ENCODE measurements at places on chromosomes 7 and 10.

DNA sequence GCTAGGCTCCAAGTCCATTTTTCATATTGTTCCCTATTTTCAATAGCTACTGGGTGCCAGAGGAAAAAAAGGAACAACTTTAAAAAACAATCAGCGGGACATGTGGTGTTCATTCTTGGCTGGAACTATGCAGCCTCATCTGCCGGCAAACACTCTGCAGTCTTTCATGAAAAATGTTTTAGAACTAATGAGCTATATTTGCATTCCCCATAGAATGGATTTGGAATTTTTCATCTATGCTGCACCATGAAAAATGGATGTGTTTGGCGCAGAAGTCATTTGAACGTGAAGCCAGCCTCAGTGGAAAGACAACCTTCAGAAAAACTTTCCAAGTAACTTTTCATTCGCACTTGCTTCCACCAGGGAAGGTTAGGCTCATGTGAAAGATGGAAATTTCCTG is 270.5 kb downstream of the SKAP2 start:
- no peak for DNase-seq

- no peak for DNase-seq
Measured at GRCh38 chr10:91590142-91590903, 42.5 kb downstream of the PPP1R3C start.

DNA sequence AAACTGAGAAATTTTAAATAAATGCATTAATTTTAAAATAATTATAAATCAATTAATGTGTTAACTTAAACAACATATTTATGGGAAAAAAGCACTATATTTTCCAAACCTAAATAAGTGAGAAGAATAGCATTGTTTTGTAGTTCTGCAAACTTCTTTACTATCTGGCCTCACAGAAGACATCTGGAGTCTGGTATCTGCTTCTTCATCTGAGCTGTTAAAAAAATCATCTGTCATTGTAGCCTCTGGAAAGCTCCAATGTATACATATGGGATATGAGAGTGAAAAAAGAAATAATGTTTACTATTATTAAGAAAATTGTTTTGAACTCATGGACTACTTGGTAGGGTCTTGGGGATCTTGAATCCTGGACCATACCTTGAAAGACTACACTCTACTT is 32.2 kb downstream of the CTTNBP2 start:
- no peak for DNase-seq

- no peak for DNase-seq
Measured at GRCh38 chr10:74415146-74415839, 264.3 kb downstream of the ADK start.

- no peak for DNase-seq
Measured at GRCh38 chr7:20241194-20241910, 24.2 kb upstream of the MACC1 start.

GRCh38 chr10:64369885-64370773 is 848.9 kb downstream of the REEP3 start:
- no peak for DNase-seq

DNA sequence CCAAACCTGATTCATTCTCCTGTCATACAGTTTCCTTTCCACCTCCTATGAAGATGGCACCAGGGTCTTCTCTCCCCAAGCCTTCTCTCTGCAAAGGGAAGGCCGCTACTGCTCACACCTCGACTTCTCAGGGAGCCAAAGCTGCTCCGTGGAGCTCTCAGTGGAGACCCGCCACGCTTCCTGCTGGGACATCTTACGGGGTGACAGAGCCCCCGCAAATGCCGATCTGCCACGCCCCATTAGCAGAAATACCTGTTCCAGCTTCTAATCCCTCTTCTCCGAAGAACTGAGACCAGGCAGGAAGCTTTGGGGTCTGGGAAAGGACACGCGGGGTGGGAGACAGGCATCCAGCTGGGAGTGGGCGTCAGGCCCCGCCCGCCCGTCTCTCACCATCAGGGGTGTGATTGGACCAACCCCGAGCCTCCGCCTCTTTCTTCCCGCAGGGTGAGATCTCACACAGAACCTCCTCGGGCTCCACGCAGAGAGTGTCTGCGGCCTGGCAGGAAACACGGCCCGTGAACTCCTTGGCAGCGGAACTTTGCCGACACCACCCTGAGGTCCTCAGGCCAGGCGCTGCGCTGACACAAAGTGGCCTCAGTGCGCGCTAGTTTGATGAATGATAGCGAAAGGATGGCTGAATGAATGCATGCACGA is 12.0 kb upstream of the CALML5 start:
- DNase-seq = no peak

- DNase-seq = no peak
Measured at GRCh38 chr10:132572545-132572937, 35.0 kb downstream of the INPP5A start.

DNA sequence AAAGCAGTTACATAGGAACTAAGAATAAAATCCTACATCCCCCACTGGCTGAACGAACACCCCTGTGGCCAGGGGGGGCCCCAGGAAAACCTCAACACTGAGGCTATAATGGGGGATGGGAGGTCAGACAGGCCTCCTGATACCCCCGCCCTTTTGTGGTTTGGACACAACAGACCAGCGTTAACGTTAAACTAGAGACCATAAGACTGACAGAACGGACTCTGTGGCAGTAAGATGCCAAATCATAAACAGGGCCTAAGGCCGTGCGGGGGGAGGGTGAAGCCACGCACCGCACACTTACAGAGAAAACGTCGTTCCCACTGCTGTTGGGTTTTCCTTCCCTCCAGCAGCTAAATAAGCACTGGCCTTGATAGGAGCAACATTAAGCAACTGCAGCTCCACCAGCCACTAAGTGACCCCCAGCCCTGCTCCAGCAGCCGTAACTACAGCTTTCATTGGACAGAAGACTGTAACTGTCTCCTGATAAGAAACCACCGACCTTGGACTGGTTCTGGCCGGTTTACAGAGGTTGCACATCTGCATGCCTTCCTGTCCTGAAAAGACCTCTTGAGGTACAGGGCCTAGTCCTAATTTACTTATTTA is 3.4 kb upstream of the PPP2R2D start:
- DNase-seq = no peak

- DNase-seq = no peak
Measured at GRCh38 chr7:52257890-52258289, 777.5 kb upstream of the POM121L12 start.

DNA sequence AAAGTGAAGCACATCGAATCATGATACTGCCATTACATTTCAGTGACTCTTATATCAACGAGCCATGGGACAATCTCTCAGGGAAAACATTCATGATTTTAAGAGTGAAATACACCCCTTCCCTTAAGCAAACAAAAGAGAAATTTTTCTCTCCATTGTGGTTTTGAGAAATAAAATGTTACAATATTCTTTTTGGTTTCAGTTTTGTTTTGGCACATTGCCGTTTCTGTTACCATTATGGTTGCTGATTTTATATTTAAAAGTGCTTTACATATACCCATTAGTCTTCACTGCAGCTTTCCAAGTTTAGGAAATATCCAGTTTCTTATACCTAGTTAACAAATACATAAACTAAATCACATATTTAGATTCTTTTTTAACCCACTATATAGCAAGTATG is 126.8 kb upstream of the SEM1 start:
- no peak for DNase-seq

DNA sequence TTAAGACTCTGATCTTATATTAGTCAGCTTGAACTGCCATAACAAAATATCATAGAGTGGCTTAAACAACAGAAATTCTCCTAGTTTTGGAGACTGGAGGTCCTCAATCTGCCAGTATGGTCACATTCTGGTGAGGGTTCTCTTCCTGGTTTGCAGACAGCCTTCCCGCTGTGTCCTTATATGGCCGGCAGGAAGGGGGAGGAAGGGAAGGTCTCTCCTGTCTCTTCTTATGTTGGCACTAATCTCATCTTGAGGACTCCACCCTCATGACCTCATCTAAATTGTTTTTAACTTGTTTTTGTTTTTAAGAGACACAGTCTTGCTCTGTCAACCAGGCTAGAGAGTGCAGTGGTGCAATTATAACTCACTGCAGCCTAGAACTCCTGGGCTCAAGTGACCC is 53.1 kb downstream of the VPS41 start:
- DNase-seq = no peak

DNA sequence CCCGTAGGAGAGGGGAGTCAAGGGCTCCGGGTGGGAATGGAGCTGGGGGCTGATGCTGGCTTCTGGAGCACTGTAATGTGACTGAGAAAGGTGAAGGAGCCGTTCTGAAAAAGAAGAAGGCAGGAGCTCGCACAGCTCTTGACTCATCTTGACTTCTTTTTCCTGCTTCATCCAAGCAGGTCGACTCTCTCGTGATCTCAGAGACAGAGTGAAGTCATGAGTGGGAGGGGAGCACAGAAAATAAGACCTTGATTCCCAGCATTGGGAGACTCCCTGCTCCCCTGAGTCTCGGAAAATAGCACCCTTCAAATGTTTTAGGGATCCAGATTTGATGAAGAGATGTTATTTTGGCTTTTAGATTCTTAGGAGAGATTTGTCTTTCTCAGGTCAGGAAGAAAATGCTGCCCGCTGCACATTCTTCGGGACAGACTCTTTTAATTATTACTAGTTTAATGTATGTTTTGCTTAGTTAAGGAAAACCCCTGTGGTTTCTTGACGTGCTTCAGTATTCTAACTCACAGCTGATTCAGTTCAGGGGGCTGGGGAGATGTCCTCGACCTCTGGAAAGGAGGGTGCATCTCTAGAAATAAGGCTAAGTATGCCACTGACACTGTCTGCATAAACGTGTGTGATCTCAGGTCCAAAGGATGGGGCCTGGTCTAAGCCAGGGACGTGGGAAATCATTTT is 34.1 kb downstream of the EGFR start:
- DNase-seq = no peak

DNA sequence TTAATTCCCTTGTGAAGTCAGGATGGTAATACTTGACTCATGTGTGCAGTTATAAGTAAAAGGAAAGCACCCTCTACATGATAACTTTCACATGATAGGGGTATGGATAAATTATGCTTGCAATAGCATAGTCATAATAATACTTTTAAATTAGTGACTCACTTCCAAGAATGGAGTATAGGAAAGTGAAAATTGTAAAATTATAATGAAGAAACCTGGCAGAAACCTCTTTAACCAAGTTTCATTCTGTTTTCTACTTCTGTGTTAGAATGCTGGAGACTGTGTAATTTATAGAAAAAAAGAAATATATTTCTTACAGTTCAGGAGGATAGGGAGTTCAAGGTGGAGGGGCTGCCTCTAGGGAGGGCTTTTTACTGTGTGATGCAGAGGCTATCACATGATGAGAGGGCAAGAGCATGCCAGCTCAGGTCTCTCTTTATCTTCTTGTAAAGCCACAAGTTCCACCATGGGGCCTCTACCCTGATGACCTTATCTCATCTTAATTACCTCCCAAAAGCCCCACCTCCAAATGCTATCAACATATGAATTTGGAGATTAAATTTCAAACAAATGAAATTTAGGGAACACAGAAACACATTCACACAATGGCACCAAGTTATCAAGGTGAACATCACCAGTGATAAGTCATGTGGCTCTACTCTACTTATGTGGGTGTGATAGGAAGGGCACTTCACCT is 43.2 kb downstream of the HDAC9 start:
- peak; percentile 42 for DNase-seq

DNA sequence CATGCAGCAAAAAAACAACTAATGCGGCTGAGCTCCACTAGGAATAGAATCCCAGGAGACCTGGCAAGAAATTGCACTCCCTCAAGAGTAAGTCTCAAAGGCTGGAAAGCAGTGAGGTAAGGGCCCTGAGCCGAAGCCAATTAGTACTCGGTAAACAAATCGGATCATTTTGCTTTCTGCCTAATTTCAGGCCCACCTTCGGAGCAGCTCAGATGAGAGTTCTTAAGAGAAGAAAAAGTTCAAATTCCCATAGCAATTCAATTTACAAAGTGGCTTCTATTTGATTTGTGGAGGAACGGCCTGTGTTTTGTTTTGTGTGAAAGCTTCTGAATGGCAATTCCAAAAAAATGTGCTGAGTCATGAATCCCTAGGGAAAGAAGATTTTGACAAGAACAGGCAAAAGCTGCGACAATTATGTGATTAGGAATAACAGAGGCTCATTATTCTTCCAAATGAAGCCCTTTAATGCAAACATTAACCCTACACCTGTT is 60.9 kb downstream of the SLC16A9 start:
- DNase-seq = no peak

DNA sequence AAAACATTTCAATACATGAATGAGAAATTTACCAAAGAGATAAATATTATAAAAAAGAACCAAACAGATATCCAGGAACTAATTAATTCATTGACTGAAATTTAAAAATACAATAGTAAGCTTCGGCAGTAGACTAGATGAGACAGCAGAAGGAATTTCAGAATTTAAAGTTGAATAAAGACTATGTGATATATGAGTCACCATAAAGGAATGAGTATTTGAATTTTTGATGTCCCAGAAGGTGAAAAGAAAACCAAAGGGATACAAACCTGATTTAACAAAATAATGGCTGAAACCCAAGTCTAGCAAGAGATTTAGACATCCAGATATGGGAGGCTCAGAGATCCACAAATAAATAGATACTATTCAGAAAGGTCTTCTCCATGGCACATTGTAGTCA is 623.9 kb upstream of the FOXK1 start:
- DNase-seq = no peak

GRCh38 chr10:115710136-115710535 is 562.9 kb downstream of the GFRA1 start:
- DNase-seq = no peak

DNA sequence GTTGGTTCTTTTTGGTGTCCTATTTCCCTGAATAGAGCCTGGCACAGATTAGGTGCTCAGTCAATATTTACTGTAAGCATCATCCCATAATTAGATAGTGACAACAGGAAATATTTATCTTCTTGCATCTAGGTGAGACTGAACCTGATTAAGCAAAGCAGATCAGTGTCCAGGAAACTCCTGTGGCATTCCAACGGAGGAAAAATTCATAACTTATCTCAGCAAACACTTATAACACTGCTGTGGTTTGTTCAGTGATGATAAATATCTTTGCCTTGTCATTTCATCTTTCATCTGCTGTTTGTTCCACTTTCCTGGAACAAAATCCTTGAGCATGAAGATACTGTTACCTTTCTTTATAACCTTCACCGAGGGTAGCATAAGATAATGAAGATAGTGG is 1160.3 kb upstream of the AUTS2 start:
- no peak for DNase-seq

GRCh38 chr10:124106241-124106879 is 13.0 kb upstream of the CHST15 start:
- DNase-seq = no peak

DNA sequence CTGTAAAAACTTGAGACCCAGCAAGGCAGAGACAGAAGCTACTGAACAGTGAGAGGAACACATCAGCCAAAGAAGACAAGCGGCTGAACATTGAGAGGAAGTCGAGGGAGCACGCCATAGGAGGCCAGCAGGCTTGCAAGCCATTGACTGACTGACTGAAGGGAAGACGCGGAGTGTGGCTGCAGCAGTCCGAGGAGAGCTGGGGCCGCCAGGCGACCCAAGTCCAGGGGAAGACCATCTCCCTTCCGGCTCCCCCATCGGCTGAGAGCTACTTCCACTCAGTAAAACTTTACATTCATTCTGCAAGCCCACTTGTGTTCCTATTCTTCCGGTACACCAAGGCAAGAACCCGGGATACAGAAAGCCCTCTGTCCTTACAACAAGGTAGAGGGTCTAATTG is 167.3 kb upstream of the MBL2 start:
- no peak for DNase-seq

GRCh38 chr7:91496251-91496820 is 232.1 kb downstream of the FZD1 start:
- DNase-seq = no peak
